ENCODE measurements at places on chromosomes 5 and 9.

DNA sequence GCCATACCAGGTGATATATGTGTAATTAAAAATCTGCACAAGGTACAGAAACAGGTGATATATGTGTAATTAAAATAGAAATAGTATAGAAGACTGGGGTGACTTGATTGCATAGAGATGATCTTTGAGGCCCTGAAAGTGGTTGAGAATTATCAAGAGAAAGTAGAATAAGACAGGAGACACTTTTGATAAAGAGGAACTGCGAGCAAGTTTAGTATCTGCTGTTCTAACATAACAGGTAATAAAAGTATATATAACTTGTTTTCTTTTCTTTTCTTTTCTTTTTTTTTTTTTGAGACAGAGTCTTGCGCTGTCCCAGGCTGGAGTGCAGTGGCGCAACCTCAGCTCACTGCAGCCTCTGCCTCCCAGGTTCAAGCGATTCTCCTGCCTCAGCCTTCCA lies 5.4 kb downstream of the SNX2 start:
- no peak for DNase-seq

GRCh38 chr5:98631311-98632054 lies 142.0 kb upstream of the RGMB start:
- no peak for DNase-seq

DNA sequence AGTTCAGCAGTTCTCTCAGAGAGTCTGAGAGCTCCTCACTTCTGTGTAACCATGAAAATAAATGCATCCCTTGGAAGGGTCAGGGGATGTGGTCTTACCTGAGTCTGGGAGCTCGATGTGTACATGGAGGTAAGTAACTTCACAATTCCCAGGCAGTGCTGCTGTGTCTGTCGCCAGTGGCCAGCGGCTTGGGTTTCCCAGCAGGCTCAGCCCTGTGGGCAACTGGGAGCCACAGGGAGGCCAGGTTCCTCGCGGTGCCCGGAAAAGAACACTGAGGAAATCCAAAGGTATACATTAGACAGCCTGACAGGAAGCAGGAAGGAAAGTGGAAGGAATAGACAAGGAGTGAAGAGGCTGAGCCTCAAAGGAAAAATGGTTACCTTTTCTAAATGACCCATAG lies 62.2 kb downstream of the OSTF1 start:
- no peak for DNase-seq

- DNase-seq, result no peak
Measured at GRCh38 chr5:100110497-100110896, 424.7 kb upstream of the FAM174A start.

GRCh38 chr5:158084292-158084691 lies 225.3 kb upstream of the CLINT1 start:
- no peak for DNase-seq

- DNase-seq, result no peak
Measured at GRCh38 chr9:129509533-129509928, 111.4 kb downstream of the C9orf50 start.

DNA sequence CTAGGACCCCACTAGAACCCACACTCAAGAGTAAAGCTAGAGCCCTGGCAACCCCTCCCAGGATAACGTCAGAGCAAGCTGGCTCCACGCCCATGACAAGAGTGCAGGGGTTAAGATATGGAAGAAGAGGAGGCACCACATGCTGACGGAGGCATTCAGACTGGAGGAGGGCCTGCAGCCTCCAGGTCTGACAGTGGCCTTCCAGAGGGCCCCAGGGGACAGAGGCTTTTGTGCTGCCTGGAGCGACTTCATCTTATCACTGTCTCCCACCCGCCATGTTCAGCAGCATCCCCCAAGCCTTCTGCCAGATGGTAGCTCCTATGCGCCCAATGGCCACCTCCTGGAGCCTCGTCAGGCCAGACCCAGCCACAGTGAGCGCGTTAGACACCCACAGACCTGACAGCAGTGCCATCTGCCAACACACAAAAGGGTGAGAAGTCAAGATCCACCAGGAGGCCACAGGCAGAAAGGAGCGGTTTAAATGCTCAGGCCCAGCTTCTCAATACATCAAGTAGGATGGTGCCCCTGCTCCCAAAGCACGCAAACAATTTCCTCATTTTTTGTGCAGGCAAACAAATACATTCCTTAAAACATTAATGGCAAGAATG lies 65.8 kb downstream of the C5orf15 start:
- DNase-seq, result no peak

- DNase-seq, result no peak
Measured at GRCh38 chr5:15850939-15851341, 328.7 kb downstream of the MARCHF11 start.

DNA sequence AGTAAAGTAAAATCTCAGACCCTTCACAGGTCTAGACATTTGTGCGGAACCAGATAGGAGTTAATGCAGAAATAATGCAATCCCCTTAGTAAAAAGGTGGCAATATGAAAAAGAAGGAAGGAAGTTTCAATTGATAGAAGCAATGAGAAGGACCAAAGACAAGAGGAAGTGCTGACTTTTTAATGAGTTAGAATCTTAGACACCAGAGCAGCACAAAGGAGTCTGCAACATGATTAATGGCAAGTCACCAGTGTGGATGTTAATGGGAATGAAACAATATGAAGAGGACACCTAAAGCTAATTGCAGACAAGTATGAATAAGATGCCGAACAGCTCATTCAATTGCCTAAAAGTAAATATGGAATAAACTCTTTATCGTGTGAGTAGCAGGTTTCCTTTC lies 50.9 kb downstream of the MEGF9 start:
- no peak for DNase-seq

DNA sequence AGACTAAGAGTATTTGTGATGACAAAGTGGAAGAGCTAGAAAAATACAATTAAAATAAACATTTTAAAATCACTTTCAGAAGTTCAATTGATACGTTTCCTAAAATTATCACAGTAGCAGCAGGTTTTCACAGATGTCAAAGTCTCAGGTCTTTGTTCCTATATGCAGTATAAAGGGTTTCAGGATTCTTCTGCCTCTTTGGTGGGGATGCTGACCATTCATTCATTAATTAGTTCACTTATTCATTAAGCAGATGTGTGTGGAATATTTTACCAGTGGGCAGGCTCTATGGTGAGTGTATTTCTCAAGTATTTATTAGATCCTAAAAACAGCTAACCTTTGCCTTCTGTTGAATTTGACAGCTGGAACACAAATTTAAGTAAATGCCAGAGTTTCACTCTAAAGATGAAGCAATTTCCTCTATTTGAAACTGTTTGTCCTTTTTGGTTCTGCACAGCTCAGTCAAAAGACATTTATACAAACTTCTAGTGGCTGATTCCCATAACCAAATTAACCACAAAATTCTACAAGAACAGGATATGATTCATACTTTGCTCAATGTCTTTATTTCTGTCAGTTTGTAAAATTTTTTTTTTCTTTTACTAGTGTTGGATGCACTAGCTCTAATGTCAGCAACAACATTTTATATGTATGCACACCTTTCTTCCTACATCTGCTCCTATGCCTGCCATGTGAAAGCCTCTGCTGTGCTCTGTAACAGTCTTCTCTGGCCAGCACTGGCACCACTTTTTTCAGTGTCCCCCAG lies 75.9 kb upstream of the PRR16 start:
- no peak for DNase-seq

GRCh38 chr9:90891308-90892040 lies 89.9 kb downstream of the SYK start:
- DNase-seq, result no peak

DNA sequence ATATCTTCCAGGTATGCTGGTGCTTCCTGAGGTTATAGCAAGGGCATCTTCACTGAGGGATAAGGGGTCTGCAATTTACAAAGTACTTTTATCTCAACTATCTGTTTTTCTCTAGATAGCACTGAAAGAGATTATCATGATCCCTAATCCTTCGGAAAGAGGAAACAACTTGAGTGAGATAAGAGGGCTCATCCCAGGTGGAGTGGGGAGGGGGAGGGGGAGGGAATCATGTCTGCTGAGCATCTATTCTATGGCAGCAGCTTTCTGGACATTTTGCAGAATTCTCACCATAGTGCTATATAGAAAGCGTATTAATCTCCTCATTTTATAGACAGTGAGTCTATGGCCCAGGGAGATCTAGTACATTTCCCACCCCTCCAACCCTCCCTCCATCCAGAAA lies 5.9 kb downstream of the TNFSF15 start:
- DNase-seq, result no peak

GRCh38 chr5:170173227-170173626 lies 59.6 kb upstream of the C5orf58 start:
- DNase-seq, result no peak

DNA sequence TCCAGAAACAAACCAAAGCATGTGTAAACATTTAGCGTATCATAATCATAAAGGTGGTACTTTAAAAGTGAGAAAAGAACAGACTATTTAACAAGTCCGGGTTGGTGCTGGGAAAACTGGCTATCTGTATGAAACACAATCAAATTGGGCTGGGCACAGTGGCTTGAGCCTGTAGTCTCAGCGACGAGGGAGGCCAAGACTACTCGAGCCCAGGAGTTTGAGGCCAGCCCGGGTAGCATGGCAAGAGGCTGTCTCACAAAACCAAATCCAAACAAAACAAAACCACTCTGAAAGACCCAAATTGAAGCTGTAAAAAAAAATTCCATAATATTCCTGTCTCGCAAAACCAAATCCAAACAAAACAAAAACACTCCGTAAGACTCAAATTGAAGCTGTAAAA lies 4.3 kb downstream of the MRNIP start:
- DNase-seq, result no peak

- DNase-seq, result no peak
Measured at GRCh38 chr5:156929366-156929948, 33.6 kb downstream of the TIMD4 start.

- DNase-seq, result no peak
Measured at GRCh38 chr5:40685193-40685592, 5.5 kb downstream of the PTGER4 start.

GRCh38 chr5:6431214-6432195 lies 17.2 kb upstream of the UBE2QL1 start:
- no peak for DNase-seq

All from activated CD4-positive, CD25-positive, alpha-beta regulatory T cell treated with anti-CD3 and anti-CD28 coated beads, Interleukin-2, amount 50 U/mL, for 16 hours (primary cell).